NCI-H460 (cell line): ENCODE measurements at places on chromosomes 6 and 20.

GRCh38 chr20:44828640-44829039 lies 18.3 kb upstream of the RIMS4 start:
- no peak for DNase-seq

- no peak for DNase-seq
Measured at GRCh38 chr20:40866056-40866455, 162.6 kb upstream of the TOP1 start.

DNA sequence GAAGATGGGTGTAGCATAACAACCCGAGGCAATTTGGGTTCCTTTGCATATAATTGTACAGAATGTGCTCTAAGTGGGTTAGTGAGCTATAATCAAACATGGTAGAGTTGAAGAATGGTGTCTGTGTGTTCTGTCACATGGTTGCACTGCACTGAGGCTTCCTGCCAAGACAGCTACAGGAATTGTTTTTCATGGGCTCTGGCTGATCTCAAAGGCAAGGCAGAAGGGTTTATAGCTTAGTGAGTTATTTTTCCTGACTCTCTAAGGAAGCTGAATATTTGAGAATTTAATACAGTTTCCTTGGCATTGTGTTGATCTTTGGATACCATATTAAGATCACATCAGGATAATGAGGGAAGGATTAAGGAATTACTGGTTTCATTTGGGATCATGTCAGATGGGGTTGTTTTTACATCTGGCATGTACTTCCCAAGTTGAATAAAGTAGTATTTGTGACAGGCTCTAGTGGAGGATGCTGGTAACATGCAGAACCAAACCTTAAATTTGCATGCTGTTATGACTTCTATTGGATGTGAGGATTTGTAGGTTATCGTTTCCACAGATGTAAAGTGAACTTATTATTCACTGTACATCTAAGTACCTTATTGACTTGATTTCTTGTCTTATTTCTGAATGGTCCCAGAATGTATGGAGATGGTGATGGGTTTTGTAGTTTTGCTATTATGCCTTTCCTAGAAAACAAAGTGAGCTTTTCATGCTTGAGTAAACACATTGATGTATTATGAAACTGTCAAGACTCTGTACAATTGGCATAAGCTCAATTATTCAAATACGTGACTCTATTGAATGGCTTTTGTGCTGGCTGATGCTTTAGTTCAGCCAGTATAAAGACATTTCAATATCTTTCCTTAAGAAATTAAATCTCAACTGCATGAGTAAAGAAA lies 43.3 kb downstream of the LRRC1 start:
- DNase-seq: no peak

GRCh38 chr6:74075323-74075722 lies 379.3 kb downstream of the CD109 start:
- peak; percentile 1 for DNase-seq

DNA sequence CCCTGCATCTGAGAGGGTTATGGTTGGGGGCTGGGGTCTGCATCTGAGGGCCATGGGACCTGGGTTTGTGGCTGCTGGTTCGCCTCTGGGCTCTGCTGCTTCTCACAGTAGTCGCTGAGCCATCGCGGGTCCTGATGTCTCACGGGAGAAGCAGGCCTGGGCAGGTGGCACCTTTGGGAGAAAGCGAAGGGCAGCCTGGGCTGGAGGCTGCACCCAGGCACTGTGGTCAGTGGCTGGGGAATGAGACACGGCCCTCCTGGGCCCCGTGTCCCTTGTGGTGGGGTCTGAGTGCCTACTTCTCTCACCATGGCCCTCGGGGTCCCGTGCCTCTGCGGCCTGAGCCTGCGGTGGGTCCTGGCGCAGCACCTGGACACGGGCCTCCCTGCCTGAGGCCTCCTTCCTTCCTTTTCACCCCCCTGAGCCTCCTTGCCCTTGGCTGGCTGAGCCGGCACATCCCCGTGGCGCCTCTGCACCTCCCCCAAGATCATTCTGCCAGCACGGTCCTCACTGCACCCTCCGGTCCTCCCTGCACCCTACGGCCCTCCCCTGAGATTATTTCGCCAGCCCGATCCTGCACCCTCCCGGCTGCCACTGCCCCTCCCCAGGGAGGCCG lies 206.0 kb downstream of the ERMARD start:
- no peak for DNase-seq

DNA sequence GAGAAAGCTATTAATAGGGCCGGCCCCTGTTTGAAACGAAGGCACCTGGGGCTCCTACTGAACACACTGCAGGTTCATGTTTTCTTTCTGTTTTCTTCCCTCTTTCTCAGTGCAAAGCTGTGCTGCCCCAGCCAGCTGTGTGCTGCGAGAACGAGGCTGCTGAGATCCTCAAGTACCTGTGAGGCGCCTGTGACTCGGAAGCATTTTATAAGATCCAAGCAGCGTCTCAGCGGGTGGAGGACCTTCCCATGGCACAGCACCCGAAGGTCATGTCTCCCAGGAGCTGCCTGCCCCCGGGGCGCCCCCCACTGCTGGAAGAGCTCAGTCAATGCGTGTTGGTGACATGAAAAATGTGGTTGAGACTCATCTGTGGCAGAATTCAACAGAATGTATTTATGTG lies 66.3 kb downstream of the SMOC2 start:
- DNase-seq: no peak

GRCh38 chr6:108686896-108687295 lies 126.2 kb downstream of the FOXO3 start:
- no peak for DNase-seq

DNA sequence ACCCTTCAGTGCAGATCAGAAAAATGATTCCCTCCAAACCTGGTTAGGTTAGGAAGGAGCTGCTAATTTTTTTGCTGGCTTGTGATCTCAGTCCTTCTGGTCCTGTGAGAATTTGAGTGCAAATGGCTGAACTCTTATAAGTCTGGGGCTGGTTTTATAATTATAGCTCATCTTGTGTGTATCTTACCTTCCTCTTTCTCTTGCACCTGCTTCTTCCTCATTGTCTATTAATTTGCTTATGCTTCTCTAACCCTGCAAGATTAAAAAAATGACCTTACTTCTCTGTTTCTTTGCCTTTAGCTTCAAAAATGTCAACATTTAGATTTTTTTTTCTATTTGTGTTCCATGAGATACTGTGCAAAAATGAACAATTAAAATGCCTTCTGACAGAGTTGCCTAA lies 576.2 kb downstream of the DHX35 start:
- DNase-seq: no peak

GRCh38 chr6:157974341-157974894 lies 7.2 kb upstream of the SYNJ2 start:
- DNase-seq: no peak

DNA sequence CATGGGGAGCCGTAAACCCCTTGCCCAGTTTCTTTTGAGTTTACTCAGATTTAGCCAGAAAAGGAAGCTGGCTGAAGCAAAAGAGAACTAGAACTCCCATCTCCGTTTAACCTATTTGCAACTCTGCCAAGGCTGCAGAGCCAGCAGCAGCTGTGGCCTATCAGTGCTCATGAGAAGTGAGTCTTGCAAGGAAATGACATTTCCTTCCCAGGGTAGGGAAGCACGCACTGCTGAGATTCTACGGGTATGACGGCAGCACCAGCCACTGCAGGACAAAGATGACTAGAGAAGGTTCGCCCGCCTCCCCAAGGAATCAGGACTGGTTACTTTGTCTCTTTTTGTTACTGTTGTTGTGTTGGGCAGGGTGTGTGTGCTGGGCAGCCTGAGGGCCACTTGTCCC lies 47.6 kb downstream of the PPP1R3G start:
- DNase-seq: no peak

GRCh38 chr6:16476861-16477260 lies 238.5 kb downstream of the GMPR start:
- no peak for DNase-seq

DNA sequence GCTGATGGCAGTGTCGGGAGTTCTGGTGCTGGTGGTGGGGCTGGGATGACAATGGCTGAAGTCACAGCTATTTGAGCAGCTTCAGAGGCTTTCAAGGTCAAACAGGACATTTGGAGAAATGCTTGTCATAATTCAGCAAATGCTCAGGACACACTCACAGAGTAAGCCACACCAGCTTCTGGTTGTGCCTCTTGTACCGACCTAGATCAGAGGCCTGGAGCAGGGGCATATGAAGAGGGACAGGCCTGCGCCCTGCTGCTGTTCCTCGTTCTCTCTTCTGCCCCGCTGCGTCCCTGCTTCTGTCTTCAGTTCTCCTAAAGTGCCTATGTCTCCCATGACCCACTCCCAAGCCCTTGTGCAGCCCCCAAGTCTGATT lies 893 bp upstream of the PGC start:
- DNase-seq: no peak

DNA sequence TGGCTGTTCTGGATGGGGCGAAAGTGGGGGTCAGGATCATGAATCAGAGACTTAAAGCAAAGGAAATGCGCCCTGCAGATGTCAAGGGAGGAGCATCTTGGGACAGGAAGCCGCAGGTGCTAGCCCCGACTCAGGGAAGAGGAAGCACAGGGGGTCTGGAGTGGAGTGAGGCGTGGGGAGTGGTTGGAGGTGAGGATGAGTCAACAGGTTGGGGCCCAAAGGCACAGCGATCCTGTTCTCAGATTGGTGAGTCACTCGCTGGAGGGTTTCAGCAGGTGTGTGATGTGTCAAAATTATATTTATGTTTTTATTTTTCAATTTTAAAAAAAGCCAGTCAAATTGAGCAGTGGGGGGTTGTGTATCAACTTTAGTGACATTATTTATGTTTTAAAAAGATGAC lies 19.0 kb downstream of the PACSIN1 start:
- no peak for DNase-seq

- no peak for DNase-seq
Measured at GRCh38 chr6:135311446-135312200, 130.5 kb downstream of the MYB start.

DNA sequence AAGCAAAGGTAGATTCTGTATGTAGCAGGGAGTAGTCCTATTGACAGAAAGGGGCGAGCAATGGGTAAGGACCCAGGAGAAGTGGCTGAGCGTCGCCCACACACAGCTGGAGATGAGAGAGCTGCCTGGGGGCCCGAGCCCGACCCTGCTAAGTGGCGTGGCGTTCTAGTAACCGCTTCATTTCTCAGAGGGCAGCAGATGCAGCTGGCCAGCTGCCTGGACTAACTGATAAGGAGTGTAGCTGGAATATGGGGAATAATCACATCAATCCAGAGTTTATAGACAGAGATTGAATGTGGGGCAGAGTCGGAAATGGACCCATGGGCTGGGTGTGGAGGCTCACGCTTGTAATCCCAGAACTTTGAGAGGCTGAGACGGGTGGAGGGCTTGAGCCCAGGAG lies 64.4 kb downstream of the EZR start:
- DNase-seq: no peak

- no peak for DNase-seq
Measured at GRCh38 chr20:1317545-1318255, 11.2 kb downstream of the SDCBP2 start.

GRCh38 chr20:23205211-23205610 lies 119.1 kb upstream of the CD93 start:
- no peak for DNase-seq
